ENCODE measurements at places on chromosomes 4 and X.

DNA sequence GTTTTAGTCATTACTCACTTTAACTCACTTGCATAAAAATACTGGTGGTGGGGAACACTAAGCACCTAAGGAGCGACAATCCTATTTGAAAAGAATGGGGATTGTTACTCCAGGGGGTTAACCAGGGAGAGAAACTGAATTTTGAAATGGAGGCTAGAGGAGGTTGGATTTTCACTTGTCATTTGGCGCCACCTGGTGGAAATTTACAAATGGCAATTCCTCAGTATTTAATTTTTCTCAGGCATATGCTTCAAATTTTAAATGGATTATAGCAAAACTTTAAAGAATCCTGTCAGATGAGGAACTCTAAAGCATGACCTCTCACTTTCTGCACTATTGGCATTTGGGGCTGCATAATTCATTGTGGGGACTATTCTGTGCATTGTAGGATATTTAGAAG is 2.7 kb upstream of the GEMIN8 start:
- DNase-seq: no peak

DNA sequence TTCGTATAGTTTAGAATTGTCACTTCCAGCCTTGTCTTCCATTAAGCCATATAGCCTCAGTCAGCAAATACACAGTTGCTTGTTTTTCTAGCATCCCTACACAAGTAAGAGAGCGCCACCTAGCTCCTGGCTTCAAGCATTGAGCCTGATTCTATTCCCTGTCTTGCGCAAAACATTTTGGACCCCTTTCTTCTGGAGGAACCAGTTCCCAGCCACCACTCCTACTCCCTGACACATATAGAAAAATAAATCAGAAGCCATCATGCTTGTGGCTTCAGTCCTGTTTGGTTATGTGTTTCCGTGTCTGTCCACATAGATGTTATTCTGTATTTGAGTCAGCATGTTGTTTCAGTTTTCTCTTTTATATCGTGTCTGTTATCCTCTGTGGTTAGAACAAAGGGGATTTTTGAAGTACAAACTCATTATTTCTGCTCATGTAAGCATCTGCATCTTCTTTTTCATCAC is 59.9 kb downstream of the GK start:
- peak; percentile 71 for DNase-seq

- DNase-seq: peak; percentile 45
Observed at GRCh38 chr4:8848507-8849265, 23.0 kb downstream of the HMX1 start.

DNA sequence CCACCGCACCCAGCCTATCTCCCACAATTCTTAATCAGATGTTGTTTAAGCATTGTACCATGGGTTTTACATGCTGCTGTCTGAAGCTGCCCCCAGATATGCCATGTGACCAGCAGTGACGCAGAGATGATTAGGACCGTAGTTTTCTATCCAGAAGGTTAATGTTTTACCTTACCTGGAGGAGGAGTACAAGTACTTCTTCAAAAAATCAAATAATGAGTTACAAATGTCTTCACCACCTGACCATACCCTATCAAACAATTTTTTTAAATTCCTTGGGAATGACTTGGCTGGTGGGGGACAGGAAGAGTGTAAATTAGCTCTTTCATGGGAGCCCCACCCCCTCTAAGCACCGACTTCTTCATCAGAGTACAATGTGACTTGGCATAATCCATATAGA is 16.2 kb upstream of the SGMS2 start:
- DNase-seq: no peak

- no peak for DNase-seq
Observed at GRCh38 chr4:87541521-87541920, 12.3 kb upstream of the SPARCL1 start.

DNA sequence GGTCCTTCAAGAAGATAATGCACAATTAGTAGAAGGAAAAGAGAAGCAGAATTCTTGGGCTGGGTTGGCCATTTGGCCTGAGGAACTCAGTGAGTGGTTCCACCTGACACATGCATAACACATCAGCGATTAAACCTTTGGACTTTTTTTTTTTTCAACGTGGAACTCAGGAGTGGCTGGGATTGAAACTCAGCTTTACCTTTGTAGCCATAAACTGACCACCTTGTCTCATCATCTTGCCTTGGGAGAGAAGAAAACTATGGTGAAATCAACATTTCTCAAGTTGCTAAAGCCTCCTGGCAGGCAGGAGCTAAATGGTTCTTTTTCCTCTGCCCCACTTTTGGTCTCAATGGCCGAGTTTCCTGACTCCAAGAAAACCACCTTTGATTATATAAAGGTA is 16.3 kb downstream of the PTTG2 start:
- DNase-seq: no peak

- DNase-seq: no peak
Observed at GRCh38 chr4:19319607-19320006, 932.1 kb upstream of the SLIT2 start.

DNA sequence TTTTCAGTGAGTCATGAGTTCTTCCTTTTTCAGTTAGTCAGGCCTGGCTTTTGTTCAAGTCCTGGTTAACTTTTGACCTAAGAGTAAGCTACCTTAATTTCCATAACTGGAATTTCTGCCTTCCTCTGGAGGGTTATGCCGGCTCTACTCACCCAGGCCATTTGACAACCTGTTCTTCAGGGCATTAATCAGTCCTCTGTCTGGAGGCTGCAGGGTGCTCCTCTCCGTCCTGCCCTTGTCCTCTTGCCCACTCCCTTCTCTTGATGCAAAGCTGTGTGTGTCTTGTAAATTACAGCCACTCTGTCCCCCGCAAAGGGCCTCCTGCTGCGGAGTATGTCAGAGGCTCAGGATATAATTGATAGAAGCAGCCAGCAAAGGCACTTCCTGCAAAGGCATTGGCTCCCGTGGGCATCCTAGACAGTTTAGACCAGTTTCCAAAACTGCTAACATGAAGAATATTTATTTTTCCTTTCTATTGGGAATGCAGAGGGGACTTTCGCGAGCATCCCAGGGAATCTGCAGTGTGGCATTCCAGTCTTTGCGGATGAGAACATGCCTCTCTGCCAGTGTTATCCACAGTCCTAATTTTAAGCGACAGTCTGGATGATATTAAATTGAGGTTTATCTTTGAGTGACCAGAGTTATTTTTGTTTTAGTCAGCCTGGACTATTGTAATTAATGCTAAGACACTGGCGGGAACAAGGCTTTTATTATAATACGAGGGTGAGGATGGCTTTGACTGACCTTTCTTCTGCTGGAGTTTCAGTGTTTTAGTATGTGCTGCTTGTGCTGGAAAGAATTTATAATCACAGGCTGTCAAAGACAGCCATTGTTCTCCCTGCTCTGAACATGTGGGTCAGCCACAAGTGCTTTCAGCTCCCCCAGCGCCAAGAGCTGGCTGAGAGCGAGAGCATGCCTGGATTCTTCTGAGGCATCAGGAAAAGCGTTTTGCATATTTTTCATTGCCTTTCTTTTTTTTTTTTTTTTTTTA is 74.2 kb downstream of the LIMCH1 start:
- DNase-seq: peak; percentile 91

All from islet precursor cell (in vitro differentiated cells).